ENCODE measurements at places on chromosomes 3 and 15.

- DNase-seq, result no peak
These were observed 273.6 kb upstream of the PROK2 start for GRCh38 chr3:72058493-72059081.

- no peak for DNase-seq
These were observed 99.8 kb downstream of the NSUN3 start for GRCh38 chr3:94162700-94163099.

- DNase-seq, result no peak
These were observed 1.5 kb downstream of the WHAMM start for GRCh38 chr15:82810890-82811426.

- DNase-seq, result no peak
These were observed 28.0 kb downstream of the OSBPL10 start for GRCh38 chr3:31953091-31953490.

GRCh38 chr3:180265551-180265950 lies 228.8 kb upstream of the PEX5L start:
- DNase-seq, result no peak

- DNase-seq, result peak; percentile 77
These were observed at the start of gene NR2F2 for GRCh38 chr15:96330450-96331143. Gene NR2F2 (plus strand): TSS chr15:96330700. CDS start chr15:96332106, 1,406 bp downstream.

- DNase-seq, result no peak
These were observed 250.5 kb downstream of the UACA start for GRCh38 chr15:70512772-70513362.

- DNase-seq, result no peak
These were observed 27.6 kb downstream of the SLC4A7 start for GRCh38 chr3:27456554-27456953.

DNA sequence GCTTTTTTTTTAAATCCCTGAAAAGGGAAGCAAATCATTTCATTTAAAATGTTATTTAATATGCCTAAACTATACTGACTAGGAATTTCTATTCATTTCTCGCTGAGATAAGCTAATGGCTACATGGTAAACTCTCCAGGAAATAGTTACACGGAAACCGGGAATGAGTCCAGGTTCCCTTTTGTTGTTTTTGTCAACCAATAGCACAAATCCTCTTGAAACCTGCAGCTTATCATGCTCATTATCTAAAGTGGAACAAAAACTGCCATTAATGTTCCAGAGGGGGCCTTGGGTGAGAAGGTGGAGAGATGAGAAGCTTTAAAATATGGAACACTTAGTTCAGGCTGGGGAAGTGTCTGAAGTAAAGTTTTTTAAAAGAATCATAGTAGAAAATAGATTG lies 113.5 kb upstream of the ALCAM start:
- no peak for DNase-seq

DNA sequence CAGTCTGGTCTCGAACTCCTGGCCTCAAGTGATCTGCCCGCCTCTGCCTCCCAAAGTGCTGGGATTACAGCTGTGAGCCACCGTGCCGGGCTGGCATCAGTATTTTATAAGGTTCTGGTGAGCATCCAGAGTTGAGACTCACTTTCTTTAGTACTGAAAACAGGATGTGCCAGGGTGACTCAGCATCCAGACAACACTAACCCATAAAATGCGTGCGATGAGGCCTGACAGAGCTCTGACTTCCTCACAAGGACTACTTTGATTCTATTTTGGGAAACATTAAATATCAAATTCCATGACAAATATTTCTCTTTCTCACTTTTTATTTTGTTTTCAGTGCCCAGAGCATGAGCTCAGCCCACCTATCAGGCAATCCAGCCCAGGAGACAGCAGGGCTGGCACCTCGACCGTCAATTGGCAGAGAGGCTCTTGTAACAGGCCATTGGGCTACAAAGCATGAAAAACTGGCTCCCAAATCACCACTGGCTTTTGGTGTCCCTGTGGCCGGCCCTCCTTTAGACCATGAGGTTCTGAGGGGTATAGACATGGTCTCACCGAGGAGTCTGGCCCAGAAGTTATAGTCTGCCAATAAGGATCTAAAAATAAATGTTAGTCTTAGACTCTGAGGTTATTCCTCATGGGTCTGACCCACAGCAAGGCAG lies 75.0 kb downstream of the FEM1B start:
- peak; percentile 97 for DNase-seq

Measured in GM04503 (cell line).